Vein endothelial cell (primary cell): ENCODE measurements at places on chromosomes 4 and X. TPM values are rescaled to one million over a fixed set of nuclear protein-coding genes. Genes with fewer than 3 reads are reported as not detected.

PLAC8 gene
- total RNA-seq = 1.3 and 2.5 TPM in 2 replicates

LEF1 gene
- 0.67 and 2.0 TPM in 2 replicates for total RNA-seq

SSX4B gene
- total RNA-seq = not detected in 2 replicates

RBM46 gene
- 0.10 TPM in 1 of 2 replicates, not detected in the other for total RNA-seq

BLOC1S4 gene
- 8.3 and 12.4 TPM in 2 replicates for total RNA-seq

RAI2 gene
- 1.3 and 1.6 TPM in 2 replicates for total RNA-seq

SULT1B1 gene
- 15.3 and 46.1 TPM in 2 replicates for total RNA-seq

SRPX2 gene
- total RNA-seq = 39.4 and 129 TPM in 2 replicates

TBC1D9 gene
- 66.6 and 66.8 TPM in 2 replicates for total RNA-seq

AMOT gene
- 0.96 and 0.98 TPM in 2 replicates for total RNA-seq

RHOH gene
- 0.57 TPM in 1 of 2 replicates, not detected in the other for total RNA-seq

TCEAL7 gene
- 1.5 and 4.2 TPM in 2 replicates for total RNA-seq

ANTXR2 gene
- 50.3 and 60.8 TPM in 2 replicates for total RNA-seq

AFF2 gene
- under 0.01 and 1.1 TPM in 2 replicates for total RNA-seq

NHSL2 gene
- 54.9 and 57.5 TPM in 2 replicates for total RNA-seq

HAND2 gene
- 0.19 TPM in 1 of 2 replicates, not detected in the other for total RNA-seq

RAB40A gene
- under 0.01 and 0.10 TPM in 2 replicates for total RNA-seq

GYPE gene
- 0.19 and 0.33 TPM in 2 replicates for total RNA-seq

HTR2C gene
- total RNA-seq = not detected in 2 replicates

S100G gene
- not detected in 2 replicates for total RNA-seq

MAGEA9B gene
- total RNA-seq = not detected in 2 replicates

DCLK2 gene
- total RNA-seq = 2.9 and 4.6 TPM in 2 replicates

DMP1 gene
- total RNA-seq = not detected in 2 replicates

KCTD8 gene
- total RNA-seq = 2.8 and 2.9 TPM in 2 replicates

SMIM31 gene
- not detected in 2 replicates for total RNA-seq

NSUN7 gene
- total RNA-seq = not detected in 2 replicates

KIT gene
- 16.3 and 21.4 TPM in 2 replicates for total RNA-seq

PNMA6F gene
- total RNA-seq = not detected in 2 replicates

SPATA4 gene
- 0.67 TPM in 1 of 2 replicates, not detected in the other for total RNA-seq

TRIM75 gene
- not detected in 2 replicates for total RNA-seq

PNMA5 gene
- total RNA-seq = not detected in 2 replicates

CCNB3 gene
- 0.19 and 2.6 TPM in 2 replicates for total RNA-seq

FOXP3 gene
- total RNA-seq = 0.33 TPM in 1 of 2 replicates, not detected in the other

CCDC149 gene
- total RNA-seq = 12.1 and 13.4 TPM in 2 replicates

MTNR1A gene
- not detected in 2 replicates for total RNA-seq

ERVMER34-1 gene
- total RNA-seq = 0.10 TPM in 1 of 2 replicates, not detected in the other

KCNE5 gene
- under 0.01 and 0.38 TPM in 2 replicates for total RNA-seq

REELD1 gene
- total RNA-seq = not detected in 2 replicates

PHOX2B gene
- total RNA-seq = not detected in 2 replicates

TASL gene
- total RNA-seq = not detected in 2 replicates

THOC2 gene
- total RNA-seq = 65.7 and 72.6 TPM in 2 replicates

VCX2 gene
- not detected in 2 replicates for total RNA-seq

KLB gene
- under 0.01 TPM in 1 of 2 replicates, not detected in the other for total RNA-seq

PPARGC1A gene
- total RNA-seq = under 0.01 TPM in 1 of 2 replicates, not detected in the other

WNK3 gene
- total RNA-seq = 0.65 and 1.2 TPM in 2 replicates

BEND2 gene
- not detected in 2 replicates for total RNA-seq

SSX4 gene
- total RNA-seq = not detected in 2 replicates

ANK2 gene
- total RNA-seq = 1.3 and 9.4 TPM in 2 replicates

RRH gene
- not detected in 2 replicates for total RNA-seq

USP51 gene
- 1.7 and 2.0 TPM in 2 replicates for total RNA-seq

GABRA4 gene
- total RNA-seq = not detected in 2 replicates

CSAG2 gene
- total RNA-seq = not detected in 2 replicates

SLC9B1 gene
- 0.57 TPM in 1 of 2 replicates, not detected in the other for total RNA-seq

TNMD gene
- total RNA-seq = not detected in 2 replicates

RBMXL3 gene
- total RNA-seq = not detected in 2 replicates

AMER1 gene
- 2.4 and 2.9 TPM in 2 replicates for total RNA-seq

MAOA gene
- total RNA-seq = 28.1 and 65.0 TPM in 2 replicates

XK gene
- under 0.01 and 0.10 TPM in 2 replicates for total RNA-seq

FABP2 gene
- total RNA-seq = not detected in 2 replicates

IQCM gene
- not detected in 2 replicates for total RNA-seq
